DMS53 (cell line): ENCODE measurements at places on chromosomes 3 and 15.

GRCh38 chr3:184338511-184338945, 1.1 kb downstream of the FAM131A start:
- DNase-seq = no peak

DNA sequence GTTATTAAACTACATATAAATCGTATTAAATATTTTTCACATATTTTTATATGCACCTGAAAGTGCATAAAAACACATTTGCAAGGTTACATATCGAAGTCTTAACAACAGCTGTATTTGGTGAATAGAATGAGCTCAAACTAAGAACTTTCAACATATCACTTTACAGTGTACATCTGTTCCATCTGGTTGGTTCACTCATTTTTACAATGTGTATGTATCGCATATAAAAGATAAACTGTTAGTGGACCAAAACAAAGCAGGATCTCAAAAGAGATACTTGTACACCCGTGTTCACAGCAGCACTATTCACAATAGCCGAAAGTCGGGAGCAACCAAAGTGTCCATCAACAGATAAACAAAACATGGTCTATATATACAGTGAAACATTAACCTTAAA, 55.8 kb downstream of the TBL1XR1 start:
- DNase-seq = no peak

GRCh38 chr3:129908417-129908816, 14.9 kb upstream of the TMCC1 start:
- no peak for DNase-seq

DNA sequence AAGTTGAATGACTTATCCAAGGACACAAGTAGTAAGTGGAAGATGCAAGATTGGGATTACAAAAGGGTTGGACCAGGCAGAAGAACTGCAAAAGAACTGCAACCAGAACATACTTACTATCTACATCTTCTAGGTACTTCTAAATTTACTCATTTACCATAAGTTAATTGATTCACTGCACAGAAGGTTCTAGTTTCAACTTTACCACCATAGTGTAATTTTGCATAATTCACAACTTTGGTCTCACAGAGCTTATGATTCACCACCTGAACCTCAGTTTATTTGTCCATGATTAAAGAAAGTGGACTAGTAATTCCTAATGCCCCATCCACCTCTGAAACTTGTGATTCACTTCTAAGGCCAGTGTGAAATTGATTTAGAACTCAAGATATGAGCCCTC, 236.8 kb upstream of the UBE2E2 start:
- no peak for DNase-seq

GRCh38 chr3:22366781-22367180, 615.8 kb upstream of the ZNF385D start:
- no peak for DNase-seq

DNA sequence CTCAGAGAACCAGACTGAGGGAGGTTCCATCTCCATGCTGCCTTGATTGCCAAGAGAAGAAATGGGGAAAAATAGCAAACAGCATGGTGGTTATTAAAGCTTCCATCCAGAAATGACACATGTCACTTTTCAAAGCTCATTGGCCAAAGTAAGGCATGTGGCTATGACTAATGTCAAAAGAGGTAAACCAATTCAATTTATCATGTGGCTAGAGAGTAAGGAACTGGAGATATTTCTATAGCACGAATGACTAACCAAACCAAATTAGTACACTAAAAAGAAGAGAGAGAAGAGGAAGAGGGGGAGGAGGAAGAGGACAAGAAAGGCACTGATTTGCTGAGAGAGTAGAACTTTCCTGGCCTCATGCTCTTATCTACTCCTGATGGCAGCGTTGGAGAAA, 115.2 kb upstream of the SLC6A11 start:
- no peak for DNase-seq

DNA sequence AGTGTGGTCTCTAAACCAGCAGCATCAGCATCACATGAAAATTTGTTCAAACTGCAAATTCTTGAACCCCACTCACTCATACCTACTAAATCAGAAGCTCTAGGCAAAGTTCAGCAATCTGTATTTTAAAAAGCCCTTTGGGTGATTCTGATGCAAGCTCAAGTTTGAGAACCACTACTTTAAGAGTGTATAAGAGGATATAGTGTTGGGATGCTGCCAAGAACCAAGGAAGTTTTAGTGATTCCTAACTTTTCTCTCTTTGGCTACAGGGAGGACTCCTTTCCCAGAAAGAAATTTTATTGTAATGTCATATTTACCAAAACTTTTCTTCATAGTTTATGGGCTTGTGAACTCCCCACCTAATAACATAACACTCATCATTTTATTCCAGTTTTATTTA, 422.2 kb downstream of the TBC1D5 start:
- DNase-seq = no peak
